ENCODE measurements at places on chromosomes 13 and 19.

DNA sequence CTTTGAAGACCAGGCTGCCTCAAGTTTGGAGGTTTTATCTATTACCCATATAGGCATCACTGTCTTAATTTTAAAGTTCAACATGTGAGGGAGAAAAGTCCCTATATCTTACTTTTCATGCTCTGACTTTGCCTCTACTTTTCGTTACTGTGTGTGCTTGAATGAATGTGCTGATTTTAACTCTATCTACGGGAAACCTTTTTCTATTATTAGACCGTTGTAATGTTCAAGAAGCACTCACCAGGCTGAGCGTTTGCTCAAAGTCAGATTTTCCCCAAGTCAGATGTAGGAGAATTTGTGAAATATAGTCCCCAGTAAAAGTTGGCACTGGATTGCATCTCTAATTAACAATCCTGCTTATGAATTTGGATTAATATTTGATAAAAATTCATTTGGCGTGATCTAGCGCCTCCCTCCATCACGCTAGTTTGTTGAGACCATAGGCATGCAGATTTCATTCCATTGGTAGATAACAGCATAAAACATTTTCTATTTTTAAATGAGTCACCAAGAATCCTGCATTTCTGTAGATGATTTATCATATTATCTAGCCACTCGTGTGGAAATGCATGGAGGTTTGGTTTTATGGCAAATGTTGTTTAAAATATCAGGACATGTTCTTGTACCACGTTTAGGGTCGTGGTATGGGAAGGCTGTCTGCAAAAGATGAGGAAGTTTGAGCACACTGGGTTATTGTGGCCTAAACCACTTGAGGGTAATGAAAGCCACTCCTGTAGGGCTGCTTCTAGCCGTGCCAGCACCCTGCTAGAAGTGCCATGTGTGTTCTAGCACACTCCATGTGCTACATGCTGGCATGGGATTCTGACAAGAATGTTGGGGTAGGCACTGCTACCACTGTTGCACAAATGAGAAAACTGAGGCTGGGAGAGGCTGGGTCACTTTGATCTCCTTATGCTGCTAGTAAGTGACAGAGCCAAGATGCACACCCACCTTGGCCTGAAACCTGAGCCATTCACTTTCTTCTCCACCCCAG is 179.4 kb downstream of the FGF9 start:
- DNase-seq = no peak

GRCh38 chr13:112210371-112210770 is 143.4 kb downstream of the SOX1 start:
- no peak for DNase-seq

DNA sequence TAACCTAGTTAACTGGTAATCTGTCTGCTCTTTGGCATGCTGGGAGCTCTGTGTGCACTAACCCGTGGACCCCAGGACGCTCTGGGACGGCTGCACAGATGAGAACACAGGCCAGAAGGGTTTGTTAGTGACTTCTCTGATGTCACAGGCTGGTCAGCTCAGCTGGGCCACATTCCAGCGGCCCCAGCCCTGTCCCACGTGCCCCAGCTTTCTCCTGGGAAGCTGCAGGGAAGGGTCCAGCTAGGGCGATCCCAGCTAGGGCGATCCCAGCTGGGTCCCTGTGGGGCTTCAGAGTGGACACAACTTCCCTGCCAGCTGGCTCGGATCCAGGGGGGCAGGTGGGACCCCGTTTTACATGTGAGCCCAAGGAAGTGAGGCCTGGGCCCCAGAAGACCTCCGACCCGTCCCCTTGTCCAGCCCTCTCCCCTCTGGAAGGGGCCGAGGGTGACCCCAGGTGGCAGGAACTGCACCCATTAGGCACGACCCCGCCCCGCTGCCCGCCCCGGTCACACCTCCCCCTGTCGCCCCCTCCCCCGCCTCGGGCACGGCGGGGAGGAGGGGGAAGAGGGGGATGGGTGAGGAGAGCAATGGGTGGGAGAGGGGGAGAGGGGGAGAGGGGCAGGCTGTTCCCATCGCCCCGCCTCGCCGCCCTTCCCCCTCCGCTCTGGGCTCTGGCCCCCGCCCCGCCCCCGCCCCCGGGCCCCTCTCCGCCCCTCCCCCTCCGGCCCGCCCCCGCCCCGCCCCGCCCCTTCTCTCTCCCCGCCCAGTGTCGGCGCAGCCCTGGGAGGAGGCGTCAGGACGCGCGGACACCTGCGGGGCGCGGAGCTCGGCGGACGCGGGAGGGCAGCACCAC is 75.2 kb upstream of the MCF2L start:
- DNase-seq = peak; percentile 78

DNA sequence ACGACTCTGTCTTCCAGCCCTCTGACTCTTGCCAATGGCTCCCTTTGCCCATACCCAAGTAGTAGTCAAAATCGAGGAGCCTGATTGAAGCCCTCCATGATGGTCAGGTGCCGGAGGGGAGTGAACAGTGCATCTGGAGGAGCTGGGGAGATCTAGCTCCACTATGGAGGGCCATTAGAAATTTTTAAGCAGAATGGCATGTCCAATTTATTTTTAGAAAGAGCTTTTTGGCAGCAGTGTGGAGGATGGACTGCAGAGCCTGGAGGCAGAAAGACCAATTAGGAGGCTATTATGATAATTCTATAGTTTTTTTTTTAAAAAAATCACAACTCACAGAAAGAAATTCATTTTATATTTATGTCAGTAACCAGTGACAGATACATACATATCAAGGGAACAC is 92.7 kb upstream of the SLC7A1 start:
- no peak for DNase-seq

- DNase-seq = no peak
These were observed 113.9 kb downstream of the CRYL1 start for GRCh38 chr13:20411638-20412342.

GRCh38 chr19:41226053-41226873 is 7.2 kb downstream of the AXL start:
- peak; percentile 61 for DNase-seq

GRCh38 chr13:30308548-30308947 is 1.2 kb upstream of the KATNAL1 start:
- DNase-seq = peak; percentile 37

DNA sequence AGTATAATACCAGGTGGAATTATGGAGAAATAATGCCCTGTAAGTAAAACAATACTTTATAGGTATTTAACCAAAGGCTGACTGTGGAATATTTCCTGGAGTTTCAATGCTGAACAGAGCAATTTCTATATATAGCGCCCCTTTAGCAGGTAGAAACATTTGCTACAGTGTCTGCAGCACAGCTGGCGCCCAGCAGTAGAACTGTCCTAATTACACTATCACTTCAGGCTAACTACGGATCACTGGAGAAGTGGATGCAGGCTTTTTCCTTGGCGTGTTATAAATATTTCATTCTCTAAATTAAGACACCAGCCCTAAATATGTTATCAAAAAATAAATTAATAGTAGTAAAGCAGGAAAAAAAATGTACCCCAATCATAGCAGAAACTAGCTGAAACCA is 3.1 kb downstream of the SHISA2 start:
- DNase-seq = peak; percentile 45

DNA sequence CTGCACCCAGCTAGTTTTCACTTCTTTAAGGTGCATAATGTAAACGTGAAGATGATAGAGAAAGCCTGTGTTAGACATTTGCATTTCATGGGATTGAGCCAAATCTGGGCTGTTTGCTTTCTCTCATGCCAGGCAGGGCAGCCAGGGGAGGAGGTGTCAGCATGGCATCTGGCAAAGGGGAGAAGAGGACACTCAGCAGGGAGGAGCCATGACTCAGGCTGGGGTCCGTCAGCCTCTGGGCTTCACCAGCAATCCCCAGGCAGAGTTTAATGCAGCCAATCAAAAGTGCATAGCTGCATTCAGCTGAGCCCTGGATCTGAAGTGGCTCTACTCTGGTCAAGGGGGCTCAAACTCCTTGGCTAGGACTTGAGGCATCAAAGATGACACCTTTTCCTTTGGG is 23.5 kb downstream of the EBPL start:
- no peak for DNase-seq

- DNase-seq = no peak
These were observed 2.7 kb downstream of the LPAR6 start for GRCh38 chr13:48410199-48410598.

- no peak for DNase-seq
These were observed 67.3 kb downstream of the FOXO1 start for GRCh38 chr13:40599124-40599523.

DNA sequence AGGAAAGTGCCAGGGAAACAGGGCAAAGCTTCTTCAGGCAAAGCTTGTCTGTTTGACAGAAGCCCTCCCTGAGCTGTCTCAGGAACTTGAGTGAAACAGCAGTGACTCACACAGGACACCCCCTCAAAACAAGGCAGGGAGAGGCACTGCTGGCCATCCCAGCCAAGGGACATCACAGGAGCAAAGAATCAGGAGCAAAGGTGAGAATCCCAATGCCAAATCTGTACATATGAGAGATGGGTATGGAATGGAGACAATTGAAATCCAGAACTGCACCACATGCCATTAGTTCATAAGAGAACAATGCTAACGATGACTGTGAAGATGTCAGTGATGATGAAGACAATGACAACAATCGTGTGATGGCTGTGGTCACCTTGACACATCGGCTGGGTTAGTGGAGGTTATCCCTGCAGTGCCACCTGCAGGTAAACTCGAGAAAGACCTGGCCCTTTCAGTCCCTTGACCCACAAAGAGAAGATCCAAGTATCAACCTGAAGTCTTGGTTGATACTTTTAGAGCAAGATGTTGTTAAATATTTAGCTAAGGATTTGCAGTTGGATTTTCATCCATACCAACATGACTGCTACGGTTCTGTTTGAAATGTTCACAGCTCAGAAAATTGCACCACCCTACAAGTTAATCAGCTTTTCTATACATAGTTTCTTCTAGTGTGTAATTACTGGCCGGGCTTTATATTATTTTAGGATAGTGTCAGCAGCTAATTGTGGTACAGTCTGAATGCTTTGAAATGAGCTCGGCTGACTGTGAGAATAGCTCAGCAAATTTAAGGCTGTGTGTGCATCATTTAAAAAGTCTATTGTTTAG is 42.0 kb upstream of the IPO5 start:
- peak; percentile 6 for DNase-seq

- no peak for DNase-seq
These were observed 53.5 kb upstream of the TSHZ3 start for GRCh38 chr19:31402529-31403316.

- DNase-seq = no peak
These were observed 9.0 kb upstream of the JUND start for GRCh38 chr19:18290302-18291018.

DNA sequence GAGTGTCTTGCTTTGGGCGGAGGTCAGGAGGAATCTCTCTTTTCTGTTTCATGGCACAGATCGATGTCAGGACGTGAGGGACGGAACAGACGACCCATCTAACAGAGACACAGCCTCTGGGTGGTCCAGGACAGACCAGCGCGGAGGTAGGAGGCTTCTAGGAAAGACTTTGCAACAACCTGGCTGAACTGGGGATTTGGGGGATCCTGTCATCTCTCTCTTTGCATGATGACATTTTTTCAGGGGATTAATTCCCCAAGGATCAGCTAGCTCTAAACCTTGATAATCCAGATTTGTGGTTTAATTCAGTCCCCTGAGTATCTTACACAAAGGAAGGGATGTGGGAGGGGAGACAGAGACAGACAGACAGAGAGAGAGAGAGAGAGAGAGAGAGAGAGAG is 14.4 kb downstream of the CABP5 start:
- no peak for DNase-seq

GRCh38 chr19:4754248-4754647 is 30.6 kb upstream of the DPP9 start:
- DNase-seq = no peak

- no peak for DNase-seq
These were observed 3.4 kb upstream of the URAD start for GRCh38 chr13:27991881-27992280.

DNA sequence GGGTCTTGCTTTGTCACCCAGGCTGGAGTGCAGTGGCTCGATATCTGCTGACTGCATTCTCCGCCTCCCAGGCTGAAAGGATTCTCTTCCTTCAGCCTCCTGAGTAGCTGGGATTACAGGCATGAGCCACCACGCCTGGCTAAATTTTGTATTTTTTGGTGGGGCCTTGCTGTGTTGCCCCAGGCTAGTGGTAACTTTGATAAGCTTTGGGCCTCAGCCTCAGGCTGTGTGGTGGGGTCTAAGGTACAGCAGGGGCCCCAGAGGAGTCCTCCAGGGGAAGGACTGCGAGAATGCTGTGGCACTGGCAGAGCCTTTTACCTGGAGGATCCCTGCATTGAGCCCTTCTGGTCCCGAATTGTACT is 7.2 kb downstream of the DOT1L start:
- DNase-seq = no peak

DNA sequence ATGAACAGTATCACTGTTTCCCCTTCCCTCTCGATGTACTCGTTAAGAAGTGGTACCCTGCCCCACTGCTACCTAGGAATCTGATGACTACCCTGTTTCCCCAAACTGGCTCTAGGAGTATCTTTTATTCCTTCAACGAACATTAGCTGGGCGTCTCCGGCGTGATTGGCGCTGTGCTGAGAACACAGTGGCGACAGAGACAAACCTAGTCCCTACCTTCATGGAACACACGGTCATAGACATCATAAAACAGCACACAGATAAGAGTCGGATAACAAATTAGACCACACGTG is 730 bp downstream of the SYMPK start:
- no peak for DNase-seq

GRCh38 chr13:40381935-40382764 is 284.3 kb downstream of the FOXO1 start:
- DNase-seq = no peak

DNA sequence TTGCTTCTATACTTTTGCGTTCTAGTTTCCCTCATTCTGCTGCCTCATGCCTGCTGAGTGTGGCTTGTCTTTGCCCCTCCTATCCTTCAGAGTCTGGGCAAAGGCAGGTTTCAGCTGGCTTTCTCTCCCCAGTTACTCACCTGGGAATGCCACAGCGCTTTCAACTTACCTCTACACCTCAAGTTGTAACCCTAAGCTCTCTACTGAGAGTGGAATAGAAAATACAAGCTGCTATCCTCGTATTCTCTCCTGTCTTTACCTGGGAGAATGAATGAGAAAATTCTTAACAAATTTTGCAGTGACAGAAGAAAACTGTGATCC is 316.3 kb upstream of the KLF12 start:
- no peak for DNase-seq

DNA sequence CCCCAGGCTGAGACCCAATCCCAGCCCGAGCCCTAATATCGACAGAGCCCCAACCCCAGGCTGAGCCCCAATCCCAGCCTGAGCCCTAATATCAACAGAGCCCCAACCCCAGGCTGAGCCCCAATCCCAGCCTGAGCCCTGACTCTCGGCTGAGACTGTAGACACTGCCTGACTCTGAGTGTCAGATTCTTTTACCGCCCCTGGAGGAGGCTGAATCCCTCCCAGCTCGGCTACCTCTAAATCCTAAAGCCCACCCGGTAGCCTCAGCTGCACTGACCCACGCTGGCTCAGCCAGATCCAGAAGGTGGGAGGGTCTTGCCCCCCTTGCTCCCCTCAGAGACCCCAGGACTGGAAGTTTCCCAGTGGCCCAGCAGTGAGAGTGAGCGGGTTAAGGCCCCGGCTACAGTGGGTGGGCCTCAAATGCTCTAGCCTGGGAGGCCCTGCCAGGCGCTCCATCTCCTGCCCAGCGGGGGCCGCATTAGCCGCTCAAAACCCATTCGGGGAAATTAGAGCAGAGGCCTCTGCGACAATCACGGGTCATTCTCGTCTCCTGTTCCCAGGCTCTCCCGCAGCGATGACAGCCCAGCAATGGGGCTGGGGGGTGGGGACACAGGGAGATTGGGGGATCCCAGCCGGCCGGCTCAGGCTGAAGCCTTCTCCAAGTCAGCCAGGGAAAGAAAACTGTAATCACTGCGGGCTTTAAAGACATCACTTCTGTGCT is 43.8 kb downstream of the ZNRF4 start:
- no peak for DNase-seq

- no peak for DNase-seq
These were observed 53.3 kb downstream of the MYO16 start for GRCh38 chr13:108682714-108683113.

- peak; percentile 17 for DNase-seq
These were observed 24.3 kb downstream of the ARL11 start for GRCh38 chr13:49652355-49653305.
